ENCODE measurements at places on chromosomes 7 and 10.

DNA sequence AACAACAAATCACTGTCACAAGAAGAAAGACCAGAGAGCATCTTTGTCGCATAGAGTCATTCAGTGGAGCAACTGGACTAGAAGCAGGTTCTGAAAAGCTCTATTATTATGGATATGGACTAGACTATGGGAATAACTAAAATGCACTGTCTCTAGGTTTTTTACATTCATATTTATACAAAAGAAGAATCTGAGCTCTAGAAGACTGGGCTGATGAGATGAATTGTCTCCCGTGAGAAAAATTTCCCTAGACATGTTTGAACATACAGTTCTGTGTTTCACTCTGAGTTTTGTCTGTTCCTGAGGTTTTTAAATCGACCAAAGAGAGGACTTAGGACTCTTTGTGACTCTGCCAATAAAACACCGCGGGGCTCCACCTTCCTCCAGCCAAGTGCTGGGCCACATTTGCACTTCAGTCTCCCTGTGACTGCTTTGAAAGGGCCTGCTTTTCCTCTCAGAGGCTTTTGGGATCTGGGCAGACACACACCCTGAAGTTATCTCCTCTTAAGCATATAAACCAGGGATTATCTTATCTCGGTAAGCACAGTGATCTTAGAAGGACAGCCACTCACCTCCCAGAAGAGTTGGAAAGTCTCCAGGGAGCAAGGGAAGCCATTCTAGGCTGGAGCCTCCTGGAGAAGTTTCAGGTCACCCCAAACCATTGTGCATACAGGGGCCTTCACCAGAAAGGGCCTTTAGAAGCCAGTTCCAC is 101.0 kb upstream of the JCAD start:
- DNase-seq = no peak

DNA sequence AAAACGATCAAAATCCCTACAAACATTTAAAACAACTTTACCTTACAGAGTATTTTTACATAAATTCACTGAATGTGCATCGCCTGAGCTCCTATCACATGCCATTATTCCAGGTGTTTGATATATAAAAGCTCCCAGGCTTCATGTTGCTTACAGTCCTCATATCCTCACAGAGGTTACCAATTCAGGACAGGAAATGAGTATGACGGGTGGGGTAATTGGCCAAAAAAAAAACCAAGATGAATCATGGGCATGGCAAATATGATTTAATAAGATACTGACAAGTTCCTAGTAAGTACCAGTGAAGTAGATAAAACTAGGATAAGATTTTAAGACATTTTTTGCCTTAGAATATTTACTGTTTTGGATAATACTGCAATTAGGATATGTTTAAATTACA is 135.8 kb downstream of the KMT2E start:
- DNase-seq = no peak

DNA sequence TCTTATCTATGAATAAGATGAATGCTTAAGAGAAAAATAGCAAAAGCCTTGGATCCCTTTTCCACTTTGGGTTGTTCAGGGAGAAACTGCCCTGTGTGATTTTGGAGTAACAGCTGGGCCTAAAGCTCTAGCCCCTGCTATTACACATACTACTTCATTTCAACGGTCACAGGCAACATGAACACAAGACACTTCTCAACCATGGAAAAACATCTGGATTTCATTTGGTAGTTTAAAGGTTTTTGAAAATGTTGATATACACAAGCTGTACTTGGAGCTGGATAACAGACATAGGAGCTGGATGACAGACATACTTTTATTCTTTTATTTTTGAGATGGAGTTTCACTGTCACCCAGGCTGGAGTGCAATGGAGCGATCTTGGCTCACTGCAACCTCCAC is 2.7 kb upstream of the CHUK start:
- no peak for DNase-seq

DNA sequence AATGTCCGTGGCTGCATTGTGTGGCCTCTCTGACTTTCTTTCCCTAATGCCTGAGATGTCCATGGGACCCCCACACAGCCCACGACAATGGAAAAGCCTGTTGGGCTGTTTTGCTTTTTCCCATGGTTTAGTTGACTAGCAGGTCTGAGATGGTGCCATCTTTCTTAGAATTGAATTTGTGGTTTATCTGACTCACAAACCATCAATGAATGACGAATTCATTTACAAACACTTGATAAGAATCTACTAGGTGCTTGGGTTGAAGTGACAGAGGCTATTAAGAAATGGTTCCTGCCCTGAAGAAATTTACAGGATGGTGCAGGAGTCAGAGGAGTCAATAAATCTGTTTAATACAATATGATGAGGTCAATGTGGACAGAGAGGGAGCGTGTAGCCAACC is 75.4 kb downstream of the OTUD1 start:
- no peak for DNase-seq

DNA sequence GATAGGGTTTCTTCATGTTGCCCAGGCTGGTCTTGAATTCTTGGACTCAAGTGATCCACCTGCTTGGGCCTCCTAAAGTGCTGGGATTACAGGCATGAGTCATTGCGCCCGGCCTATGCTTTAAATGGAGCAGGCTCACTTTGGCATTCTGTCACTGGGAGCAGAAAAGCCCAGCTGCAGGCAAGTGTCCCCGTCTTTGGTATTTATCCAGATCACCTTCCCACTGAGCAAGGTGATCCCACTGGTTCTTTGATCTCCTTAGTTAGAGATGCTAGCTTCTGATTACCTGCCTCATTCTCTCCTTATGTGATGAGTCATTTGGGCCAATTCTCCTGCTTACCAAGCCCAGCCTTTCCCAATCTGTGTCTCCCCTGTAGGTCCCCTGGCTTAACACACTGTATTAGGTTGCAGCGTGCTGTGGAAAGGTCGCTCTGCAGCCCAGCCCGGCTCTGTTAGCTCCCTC is 39.3 kb downstream of the SPDYE5 start:
- DNase-seq = no peak

DNA sequence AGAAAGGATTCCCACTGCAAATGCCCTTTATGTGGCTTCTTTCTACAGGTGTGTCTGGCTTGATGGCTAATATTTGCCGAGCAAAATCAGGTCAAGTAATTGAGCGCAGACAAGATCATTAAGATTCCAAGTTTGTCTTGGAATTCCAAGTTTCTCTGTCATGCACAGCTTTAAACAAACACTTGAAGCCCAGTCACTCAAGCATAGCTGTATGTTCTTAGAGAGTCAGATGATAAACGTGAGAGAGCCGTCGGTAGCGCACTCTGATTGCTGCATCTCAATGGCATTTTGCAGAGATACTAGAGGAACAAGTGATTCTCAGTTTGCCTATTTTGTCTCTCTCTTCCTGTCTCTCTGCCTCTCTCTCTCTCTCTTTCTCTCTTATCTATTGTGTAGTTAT is 658 bp downstream of the DMBT1 start:
- no peak for DNase-seq

DNA sequence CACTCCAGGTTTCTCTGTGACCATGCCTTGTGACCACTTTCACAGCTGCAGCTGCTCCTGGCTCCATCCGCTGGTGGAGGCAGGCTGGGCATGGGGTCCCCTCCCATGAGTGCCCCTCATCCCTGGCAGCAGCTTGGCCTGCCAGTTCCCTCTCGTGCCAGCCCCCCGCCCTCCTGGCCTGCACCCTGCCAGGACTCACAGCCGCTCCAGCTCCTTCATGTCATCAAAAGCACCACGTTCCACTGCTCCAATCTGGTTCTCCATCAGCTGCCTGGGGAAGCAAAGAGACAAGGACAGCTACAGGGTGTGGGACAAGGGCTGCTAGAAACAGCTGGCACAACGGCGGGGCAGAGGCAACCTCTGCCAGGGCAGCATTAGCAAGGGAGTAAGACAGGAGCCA is 22.6 kb downstream of the SLIT1 start:
- DNase-seq = no peak

DNA sequence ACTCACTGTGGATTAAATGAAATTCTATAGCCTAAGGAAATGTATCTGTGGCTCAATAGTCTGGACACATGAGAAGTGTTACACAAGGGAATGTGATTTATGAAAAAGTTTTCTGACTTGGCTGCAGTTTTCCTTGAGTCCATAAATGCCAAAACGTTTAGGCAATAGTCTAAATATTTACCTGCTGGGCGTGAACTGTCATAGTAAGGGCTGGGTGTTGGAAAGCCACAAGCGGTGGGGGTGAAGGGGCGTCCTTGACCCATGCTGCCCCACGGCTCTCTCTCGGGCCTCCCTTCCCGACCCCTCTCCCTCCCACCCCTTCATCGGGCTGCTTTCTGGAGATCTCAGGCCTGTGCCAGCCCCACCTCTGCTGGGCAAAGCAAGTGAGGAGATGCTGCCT is 223.7 kb downstream of the BUB3 start:
- DNase-seq = no peak

DNA sequence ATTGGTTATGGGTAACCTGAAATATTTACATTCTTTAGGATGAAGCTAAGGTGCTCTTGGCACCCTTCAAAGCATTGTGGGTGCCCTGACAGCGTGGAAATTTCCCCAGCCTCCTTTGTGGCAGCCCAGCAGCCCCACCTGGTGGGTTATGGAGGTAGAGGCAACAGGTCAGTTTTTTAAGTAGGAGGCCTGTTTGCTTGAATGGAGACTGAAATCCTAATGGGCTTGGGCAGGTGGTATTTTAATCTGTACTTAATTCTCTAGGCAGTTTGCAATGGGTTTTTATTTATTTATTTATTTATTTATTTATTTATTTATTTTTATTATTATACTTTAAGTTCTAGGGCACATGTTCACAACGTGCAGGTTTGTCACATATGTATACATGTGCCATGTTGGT is 139.4 kb downstream of the EPC1 start:
- DNase-seq = peak; percentile 58

DNA sequence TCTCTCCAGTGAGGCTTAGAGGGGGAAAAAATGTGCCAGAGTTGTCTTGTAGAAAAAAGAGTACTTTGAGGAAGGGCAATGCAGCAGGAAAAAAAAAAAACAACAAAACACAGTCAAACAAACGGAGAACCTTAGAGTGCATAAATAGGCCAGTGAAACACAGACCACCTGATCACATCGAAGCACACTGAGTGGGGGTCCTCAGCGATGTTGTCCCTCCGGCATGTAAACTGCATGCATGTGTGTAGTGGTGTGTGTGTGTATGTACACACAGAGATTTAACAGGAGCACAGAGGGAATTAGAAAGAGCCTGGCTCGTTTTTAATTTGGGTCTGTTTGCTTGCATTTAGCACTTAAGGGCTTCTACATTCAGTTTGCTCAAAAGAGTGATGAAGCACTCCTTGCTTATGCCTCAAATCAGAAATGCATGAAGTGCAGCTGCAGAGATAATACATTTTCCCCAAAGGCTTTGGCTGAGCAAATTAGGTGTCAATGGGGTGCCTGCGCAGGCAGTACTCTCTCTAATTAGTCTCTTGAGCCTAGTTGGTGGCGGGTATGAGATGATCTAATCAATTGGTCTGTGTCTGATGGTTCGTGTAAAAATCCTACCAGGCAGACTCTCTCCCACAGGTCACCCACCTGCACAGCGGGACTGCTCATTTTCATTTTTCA is 62.7 kb upstream of the FZD1 start:
- DNase-seq = no peak

GRCh38 chr7:106464651-106465050 is 179.9 kb upstream of the NAMPT start:
- DNase-seq = no peak

DNA sequence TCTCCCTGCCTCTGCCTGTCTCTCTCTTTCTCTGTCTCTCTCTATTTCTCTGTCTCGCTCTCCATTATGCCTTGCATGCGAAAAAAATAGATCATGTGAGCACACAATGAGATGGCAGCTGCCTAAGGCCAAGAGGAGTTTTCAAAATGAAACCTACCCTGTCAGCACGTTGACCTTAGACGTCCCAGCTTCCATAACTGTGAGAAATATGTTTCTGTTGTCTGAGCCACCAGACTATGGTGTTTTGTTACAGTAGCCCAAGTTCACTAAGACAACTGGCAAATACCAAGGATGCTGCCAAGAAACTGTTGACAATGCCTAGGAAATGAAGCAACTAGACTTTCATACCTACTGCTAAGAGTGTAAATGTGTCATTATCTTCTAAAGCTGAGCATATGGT is 70.6 kb upstream of the PLXDC2 start:
- no peak for DNase-seq

GRCh38 chr10:34346516-34347100 is 468.5 kb downstream of the PARD3 start:
- no peak for DNase-seq

- DNase-seq = no peak
These were observed 41.2 kb upstream of the AKR1E2 start for GRCh38 chr10:4784667-4785333.

DNA sequence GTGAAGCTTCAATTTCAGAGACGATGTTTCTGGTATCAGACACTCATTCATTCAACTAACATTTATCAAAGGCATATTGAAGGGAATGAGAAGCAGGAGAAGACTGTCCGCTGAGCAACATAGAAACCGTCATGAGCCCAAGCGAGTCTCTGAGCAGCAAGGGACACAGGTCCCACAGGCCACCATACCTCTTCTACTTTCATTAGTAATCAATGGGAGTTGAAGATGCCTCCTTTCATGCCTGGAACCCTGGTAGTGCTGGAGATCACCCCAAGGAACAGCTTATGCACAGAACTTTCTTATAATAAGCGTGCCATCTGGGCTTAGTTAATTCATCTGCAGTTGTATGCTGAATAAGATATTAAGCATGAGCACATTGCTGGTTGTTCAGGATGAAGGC is 1.2 kb downstream of the PAX4 start:
- no peak for DNase-seq

DNA sequence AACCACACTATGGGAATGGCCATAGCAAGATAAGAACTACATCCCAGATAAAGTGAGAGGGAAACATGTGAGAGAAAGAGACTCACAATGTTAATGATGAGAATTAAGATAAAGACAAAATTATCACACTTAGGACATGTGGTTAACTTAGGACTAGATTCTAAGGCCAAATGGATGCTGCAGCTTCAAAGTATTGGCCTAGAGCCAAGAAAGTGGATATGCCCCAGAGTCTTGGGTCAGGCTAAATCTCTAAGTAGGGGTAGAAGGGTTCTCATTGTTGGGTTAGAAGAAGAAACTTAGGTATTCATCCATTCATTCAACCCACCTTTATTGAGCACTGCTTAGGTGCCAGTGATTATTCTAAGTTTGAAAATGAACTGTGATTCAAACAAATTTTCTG is 818.0 kb downstream of the PHTF2 start:
- no peak for DNase-seq
